ENCODE measurements at places on chromosomes 7 and 10.

DNA sequence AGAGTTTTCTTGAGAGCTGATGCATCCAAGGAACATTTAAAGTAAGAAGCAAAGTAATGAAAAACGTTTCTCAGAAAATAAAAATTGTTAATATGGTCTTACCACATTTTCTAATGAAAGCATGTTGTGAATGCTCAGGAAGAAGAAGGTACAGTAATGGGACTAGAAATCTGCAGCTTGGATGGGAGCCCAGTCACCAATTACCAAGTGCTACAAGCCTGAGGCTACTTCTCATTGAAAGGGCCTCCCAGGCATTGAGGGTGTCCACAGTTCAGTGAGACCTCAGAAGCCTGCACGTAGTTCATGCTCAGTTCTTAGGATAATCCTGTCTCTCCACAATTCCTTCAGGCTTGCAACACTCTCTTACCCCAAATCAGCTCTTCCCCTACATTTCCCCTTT lies 17.6 kb downstream of the PTN start:
- no peak for DNase-seq

DNA sequence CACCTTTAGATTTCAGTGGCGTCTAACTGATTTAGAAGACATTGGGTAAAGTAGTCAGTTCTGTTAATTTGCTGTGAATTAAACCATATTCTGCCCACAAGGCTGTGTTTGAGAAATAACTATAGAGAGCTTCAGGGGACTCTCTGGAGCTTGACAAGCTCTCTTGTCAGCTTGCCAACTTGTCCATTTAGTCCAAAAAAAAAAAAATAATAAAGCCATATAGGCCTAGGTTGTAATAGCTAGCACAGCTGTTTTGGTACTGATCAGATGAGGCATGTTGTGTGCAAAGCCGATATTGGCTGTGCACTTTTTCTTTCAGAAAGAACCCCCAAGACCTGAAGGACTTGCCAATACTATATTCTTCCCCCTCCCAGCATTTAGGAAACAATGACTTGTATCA lies 20.2 kb upstream of the ZNF282 start:
- no peak for DNase-seq

DNA sequence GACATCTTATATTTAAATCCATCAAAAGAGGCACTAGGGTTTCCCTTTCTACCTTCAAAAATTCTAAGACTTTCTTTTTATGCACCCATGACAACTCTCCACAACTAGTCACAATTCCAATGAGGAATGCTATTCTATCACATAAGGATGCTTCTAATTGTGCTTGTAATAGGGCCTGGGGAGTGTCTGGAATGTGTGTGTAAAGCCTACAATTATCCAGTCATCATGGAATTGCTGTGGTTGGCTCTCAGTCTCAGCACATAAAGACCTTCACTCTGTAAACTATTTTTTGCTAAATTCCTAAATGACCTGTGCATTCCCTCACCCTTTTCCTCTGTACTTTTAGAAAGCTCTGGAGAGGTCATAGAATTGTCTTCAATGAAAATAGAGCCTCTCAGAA lies 86.7 kb downstream of the EPDR1 start:
- no peak for DNase-seq

DNA sequence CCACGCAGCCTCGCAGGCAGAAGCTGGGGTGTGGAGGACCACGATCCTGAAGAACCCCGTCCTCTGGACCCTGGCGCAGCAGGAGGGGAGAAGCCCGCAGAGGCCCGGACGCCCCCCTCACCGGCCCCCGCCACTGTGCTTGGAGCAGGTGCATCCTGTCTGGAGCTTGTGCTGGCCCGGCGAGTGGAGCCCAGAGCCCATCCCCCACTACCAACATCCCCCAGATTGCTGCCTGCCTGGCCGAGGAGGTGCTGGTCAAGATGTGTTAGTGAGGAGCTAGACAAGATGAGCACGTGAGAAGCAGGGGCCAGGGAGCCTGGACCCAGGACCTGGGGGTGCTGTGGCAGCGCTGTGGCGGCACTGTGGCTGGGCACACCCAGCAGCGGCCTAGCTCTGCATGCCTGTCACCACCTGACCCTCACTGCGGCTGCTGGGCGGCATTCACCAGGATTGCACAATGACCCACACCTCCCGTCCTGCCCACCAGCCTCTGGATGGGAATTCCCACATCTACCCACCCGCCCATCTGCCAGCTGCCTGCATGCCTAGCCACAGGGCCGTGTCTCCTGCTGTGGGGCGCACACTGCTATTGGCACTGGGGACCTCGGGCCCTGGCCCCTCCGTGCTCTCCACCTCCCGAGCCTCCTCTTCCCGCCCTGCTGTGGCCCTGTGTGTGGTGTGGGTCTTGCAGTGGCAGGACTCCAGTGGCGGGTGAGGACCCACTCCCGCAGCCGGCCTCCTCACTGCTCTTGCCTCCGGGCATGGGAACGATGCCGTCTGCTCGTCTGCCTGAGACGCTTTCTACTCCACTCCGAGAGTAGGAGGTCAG lies 11.8 kb downstream of the GPR146 start:
- no peak for DNase-seq

DNA sequence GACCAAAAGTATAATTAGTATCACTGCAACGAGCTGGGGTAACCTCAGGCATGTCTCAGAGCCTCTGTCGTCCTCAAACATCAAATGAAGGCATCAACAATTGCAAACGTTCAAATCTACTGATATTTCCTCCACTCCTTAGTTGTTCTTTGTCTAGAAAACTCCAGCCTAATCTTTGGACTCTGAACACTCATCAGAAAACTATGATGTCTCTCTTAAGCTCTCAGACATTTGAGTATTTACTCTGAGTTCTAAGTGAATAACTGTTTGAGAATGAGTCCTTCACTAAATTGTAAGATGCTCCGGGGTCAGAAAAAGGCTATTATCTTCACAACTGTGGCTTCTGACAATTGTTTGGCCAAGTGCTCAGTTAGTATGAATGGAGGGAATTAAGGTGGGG lies 536.4 kb downstream of the NRG3 start:
- DNase-seq = no peak

GRCh38 chr7:5429253-5429856 lies 5.7 kb upstream of the TNRC18 start:
- DNase-seq = no peak

- DNase-seq = no peak
Observed at GRCh38 chr7:146826329-146826728, 709.7 kb downstream of the CNTNAP2 start.

DNA sequence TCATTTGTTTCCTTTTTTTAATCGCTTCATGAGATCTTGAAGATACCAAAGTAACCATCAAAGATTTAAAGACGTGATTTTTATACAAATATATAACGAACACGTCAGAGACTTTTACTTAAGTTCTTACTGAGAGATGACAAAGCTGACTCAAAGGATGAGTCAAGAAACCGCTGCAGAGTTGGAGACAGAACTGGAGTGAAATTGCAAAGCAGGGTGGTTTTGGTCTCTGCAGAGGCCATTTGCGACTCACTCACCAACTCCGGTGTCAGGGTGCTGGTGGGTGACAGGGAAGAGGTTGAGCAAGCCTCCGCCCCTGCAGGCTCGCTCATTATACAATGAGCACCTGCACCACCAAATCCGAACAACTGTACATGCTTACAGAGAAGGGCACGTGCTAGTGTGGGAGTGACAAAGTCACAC lies 75.2 kb downstream of the DNAJB6 start:
- DNase-seq = no peak

DNA sequence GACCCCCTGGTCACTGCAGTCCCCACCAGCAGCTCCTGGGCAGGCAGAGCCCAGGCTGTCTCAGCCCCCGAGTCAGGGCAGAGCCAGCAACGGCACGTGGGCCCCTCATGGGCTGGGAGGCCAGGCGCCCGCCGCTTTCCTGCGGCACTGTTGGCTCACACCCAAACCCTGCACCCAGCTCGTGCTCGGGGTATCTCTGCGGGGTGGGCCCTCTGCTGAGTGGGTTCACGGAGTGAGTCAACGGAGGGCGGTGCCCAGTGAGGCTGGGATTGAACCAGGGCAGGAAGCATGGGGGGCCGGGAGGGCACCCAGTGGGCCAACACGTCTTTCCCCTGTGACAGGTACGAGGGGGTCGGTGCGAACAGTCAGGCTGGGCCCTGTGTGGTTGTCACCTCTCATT lies 28.9 kb downstream of the ADAP1 start:
- DNase-seq = no peak

- DNase-seq = no peak
Observed at GRCh38 chr10:61588770-61589211, 73.9 kb upstream of the CABCOCO1 start.

GRCh38 chr7:135919071-135919841 lies 57.9 kb downstream of the MTPN start:
- no peak for DNase-seq

DNA sequence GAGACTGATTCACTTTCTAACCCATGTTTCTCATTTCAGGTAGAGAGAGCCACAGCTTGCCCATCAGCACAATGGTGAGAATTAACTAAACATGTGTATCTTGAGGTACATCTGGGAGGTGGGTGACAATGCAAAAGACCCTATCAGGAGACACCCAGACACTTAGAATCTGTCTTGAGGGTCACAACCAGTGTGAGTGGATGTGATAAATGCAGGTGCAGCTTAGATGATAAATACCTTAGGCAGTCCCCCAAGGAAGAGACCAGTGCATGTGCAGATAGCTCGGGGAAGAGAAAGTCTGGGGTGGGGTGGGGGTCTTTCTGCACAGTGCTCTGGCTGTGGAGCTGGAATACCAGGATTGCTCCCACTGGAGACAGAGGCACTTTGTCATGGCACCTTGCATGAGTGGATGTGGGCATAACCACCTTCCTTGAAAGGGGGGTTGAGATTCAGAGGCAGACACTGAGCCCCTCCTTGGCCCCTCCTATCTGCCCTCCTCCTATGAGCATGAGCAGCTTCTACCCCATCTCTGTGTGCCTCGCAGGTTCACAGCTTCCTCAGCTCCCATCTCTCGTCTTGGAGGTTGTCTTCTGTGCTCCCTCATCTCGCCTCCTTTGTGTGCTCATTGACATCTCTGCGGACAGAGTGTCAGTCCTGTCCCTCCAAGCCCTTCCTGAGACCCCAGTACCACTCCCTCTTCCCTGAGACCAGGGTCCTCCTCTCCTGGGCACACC lies 349.8 kb downstream of the TCERG1L start:
- DNase-seq = no peak

GRCh38 chr7:30479202-30480120 lies 877 bp upstream of the NOD1 start:
- no peak for DNase-seq

- no peak for DNase-seq
Observed at GRCh38 chr7:84251277-84251781, 56.7 kb upstream of the SEMA3A start.

DNA sequence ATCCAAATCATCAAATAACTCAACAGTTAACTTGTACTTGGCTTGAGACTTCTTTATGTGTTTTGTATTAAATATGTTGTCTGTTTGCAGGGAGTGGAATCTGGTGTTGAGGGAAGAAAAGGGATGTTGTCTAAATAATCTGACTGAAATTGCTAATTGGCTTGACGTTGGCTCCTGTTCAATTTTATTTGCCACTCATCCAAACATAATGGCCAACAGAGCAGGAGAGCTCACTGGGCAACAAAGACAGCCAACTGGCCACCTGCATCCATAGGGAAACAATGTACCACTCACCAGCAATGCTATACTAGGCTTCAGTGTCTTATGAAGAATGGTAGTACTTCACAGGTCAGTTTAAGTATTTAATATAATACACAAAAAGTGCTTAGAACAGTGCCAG lies 80.5 kb downstream of the FAM13C start:
- DNase-seq = no peak

DNA sequence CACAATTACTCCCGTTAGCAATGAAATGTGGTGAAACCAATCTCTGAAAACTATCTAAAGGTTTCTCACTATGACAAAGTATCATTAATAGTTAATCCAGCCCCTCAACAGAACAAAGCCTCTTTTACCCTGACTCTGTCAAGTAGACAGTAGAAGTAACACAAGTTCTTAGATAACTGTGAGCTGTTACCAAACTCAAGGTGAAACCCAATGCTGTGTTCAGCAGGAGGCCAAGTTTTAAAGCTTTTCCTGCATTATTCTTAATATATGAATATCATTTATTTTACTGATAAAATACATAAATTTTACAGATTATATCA lies 109.1 kb downstream of the SRPK2 start:
- no peak for DNase-seq

DNA sequence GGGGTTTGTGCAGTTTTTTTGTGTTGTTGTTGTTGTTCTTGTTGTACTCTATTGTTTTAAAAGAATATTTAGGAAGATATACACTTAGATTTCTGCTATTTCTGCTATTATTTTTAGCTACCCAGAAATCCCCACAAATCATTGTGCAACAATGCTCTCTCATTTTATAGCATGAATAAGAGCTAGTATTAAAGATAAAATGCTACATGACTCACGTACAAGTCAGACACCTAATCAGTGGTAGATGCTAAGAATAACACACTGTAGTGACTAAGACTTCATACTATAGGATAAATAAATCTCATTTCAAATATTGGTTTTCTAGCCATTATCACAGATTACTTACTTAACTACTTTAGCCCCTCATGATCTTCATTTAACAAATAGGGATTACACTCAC lies 920.5 kb downstream of the KCNMA1 start:
- DNase-seq = no peak

DNA sequence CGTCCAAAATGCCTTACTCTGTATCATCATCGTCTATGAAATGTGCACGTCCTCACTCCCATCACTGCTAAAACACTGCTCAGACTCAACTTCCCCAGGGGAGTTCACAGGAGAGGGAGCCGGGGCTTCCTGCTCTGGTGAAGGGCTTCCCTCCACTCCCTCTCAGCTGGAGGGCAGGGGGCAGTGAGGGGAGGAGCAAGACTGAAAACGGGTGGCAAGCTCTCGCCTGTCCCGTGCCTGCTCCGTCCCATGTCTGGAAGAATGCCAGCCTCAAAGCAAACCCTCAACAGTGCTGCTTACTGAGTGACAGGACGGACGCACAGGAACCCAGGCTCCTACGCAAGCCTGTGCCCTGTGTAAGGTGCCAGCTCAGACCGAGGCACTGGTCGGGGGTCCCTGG lies 25.1 kb downstream of the PRKAG2 start:
- no peak for DNase-seq

DNA sequence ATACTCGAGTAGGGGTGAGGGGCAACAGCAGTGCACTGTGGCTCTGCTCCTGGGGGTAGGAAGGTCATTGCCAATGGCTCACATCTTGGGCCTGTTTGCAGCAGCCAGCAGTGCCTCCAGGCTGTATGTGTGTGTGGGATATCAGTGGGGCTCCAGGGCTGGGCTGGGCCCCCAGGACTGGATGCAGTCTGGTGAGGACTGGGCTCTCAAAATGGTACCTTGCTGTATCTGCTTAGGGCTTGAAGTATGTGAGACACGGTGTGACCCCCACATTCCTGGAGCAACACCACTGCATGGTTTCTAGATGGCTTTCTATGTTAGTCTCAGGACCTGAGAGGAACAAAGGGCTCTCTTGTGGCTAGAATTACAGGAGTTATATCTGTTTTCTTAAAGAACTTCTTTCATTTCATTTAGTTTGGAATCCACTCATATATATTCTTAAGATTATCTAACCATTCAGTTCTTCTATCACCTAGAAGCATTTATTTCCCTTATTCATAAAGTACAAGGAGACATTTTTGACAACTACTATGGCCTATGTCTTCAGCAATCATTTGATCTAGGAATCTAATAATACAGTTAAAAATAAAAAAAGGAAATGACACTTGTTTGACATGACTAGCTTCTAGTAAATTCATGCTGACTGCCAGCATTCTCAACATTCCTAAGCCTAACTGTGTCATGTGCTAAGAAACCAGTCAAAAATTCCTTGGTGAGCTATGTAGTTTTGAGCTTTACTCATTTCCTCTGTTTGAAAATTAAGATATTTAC lies 443.2 kb upstream of the SEMA3A start:
- DNase-seq = no peak

- DNase-seq = no peak
Observed at GRCh38 chr7:154892459-154892858, 110.5 kb downstream of the PAXIP1 start.

GRCh38 chr7:142454862-142455261 lies 197.0 kb upstream of the PRSS58 start:
- DNase-seq = no peak

Measured in frontal cortex (tissue), 4 donors.